Sigmoid colon (tissue), 7 donors: ENCODE measurements at places on chromosomes 1 and 21. TPM values are rescaled to one million over a fixed set of nuclear protein-coding genes. Genes with fewer than 3 reads are reported as not detected.

CLCA4 gene
- 2.1 TPM for total RNA-seq

DNA sequence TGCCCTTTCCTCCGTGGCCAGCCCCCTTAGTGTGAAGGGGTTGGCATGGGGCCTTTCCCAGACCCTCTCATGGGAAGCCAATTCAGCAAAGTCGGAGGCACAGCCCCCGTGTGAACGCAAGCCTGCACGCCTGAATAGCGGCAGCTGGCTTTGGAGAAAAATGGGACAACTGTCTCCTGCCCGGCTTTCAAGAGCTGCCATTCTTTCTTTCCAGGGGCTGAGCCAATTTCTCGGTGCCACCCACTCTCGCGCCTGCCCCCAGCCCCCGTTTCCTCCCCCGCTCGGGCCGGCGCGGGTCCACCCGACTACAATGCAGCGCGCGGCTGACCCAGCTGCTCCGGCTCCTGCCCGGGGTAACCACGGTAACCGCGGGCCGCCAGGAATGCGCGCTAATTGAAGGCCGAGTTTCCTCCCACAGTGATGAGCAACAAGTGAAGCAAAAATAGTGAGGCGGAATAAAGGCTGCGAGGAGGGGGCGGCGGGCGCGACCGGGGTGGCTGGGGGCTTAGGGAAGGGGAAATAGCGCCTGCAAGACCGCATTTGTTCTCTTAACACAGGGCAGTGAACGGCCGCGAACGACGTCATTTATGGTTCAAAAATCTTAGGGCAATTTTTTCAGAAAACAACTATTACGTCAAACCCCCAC lies 27.8 kb downstream of the ILDR2 start:
- peak; percentile 68 for DNase-seq

GRCh38 chr1:95733031-95733430 lies 499.0 kb downstream of the RWDD3 start:
- no peak for DNase-seq

GRCh38 chr1:113551728-113552127 lies 161.4 kb downstream of the MAGI3 start:
- DNase-seq: no peak

DNA sequence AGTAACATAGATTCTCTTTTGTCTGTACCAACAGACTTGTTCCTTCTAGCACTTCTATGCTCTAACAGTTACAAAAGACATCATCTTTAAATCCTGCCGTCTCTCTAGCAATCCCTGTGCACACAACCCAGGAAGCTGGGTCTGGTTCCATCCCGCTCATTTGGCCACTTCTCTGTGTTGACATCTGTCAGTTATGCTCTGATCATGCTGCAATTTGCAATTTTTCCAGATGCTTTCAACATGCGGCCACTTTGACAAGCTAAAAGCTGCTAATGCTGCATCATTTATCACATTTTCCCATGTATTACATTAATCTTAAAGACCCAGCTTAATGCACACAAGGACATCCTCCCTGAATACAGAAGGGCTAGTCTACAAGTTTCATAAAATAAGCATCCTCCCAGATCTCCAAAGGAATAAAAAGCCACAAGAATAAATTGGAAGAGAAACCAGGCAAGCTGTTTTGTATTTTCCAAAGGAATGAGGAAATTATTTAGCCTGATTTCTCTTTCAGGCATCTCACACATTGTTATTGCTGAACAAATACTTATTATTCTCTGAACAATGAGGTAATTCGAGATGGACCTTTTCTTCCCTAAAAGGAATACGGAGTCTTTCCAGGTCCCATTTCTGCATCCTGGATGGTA lies 19.0 kb upstream of the LRRC52 start:
- no peak for DNase-seq

DNA sequence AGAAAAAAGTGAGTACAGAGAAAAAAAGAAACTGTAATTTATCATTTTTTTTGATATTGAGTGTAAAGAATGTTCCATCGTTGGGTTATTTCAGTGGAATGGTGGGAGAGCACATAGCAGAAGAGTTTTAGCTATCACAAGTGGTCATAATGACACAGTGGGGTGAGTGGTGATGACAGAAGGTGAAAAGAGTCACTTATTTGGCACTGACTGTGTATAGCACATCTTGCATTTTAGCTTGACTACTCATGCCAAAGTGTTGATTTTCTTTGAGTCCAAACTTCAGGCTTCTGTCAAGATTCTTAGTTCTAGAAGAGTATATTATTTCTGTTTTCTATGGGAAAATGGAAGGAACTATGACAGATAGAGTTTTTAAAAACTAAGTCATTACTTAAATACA lies 261.2 kb downstream of the GRIK1 start:
- DNase-seq: no peak
